ENCODE measurements at places on chromosomes 2 and 18.

DNA sequence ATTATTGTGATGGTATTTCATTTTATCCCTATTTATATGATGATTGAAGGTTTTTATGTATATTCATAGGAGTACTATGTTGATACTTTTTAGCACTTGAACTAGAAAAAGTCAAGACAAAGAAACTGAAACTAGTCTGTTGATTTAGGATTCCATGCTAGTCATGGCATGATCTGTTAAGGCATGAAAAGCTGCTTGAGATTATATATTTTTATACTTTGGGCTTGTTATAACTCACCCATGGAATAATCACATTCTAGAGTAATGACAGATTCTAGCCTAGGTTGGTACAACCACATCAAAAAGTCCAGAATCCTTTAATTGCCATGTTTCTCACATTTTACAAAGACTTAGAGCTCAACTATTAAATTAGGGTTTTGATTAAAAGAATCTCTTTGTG lies 472.6 kb upstream of the CELF4 start:
- no peak for DNase-seq

DNA sequence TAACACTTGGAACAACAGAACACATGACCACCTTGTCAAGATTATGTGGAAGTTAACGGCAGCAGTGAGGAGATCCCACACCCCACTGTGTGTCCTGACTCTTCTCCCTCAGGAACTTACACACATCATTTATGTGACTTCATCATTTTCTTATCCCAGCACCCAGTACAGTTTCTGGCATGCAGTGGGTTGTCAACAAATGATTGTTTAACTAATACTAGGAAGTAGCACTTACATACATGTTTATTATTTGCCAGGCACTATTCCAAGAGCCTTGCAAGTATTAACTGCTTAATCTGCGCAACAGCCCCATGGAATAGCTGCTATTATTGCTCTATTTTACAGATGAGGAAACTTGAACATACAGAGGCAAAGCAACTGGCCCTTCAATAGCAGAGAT lies 391.5 kb downstream of the TXNL1 start:
- DNase-seq: no peak

DNA sequence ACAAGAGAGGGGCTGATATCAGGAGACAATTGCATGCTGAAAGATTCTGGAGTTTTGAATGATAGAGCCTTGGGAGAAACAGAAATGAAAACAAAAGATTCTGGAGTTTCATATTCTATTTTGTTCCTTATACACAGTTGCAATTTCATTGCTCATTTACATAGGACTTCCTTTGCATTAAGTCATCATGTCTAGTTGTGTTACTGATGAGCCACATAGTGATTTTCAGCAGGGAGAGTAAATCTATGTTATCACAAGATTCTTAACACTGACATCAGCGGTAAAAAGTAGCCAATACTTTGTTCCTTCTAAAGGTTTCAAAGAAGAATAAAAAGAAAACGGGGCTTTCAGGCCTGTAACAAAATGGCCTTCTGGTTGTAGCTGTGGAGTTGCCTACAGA lies 7.1 kb downstream of the ADAM17 start:
- DNase-seq: no peak

- DNase-seq: no peak
Observed at GRCh38 chr2:177930916-177931315, 141.7 kb downstream of the PDE11A start.

- no peak for DNase-seq
Observed at GRCh38 chr2:240986787-240987411, 11.5 kb upstream of the SNED1 start.

Measured in hepatic stellate cell (primary cell).